ENCODE measurements at places on chromosomes 4 and X. TPM values are rescaled to one million over a fixed set of nuclear protein-coding genes. Genes with fewer than 3 reads are reported as not detected.

- no peaks in the 10 kb centered on the region for H3K4me1 ChIP-seq
- no peak overlapping the region for H3K4me3 ChIP-seq
- H3K27me3 ChIP-seq, result no peaks in the 10 kb centered on the region
- H3K36me3 ChIP-seq, result no peaks in the 10 kb centered on the region
- H3K27ac ChIP-seq, result no peak overlapping the region
- no peak for DNase-seq
Measured at GRCh38 chr4:34851411-34851810, 1392.9 kb downstream of the ARAP2 start.

GRCh38 chr4:164935363-164935762, 42.1 kb downstream of the TRIM61 start:
- no peak overlapping the region for H3K27ac ChIP-seq
- H3K36me3 ChIP-seq, result no peaks in the 10 kb centered on the region
- DNase-seq, result no peak
- H3K27me3 ChIP-seq, result no peaks in the 10 kb centered on the region
- H3K4me3 ChIP-seq, result no peak overlapping the region
- no peaks in the 10 kb centered on the region for H3K4me1 ChIP-seq

- no peak overlapping the region for H3K4me3 ChIP-seq
- no peak overlapping the region for H3K27ac ChIP-seq
- peaks cover 83% of the 10 kb centered on the region for H3K36me3 ChIP-seq
- H3K27me3 ChIP-seq, result no peaks in the 10 kb centered on the region
- DNase-seq, result no peak
Measured at GRCh38 chr4:6616087-6616995, 24.1 kb upstream of the MRFAP1 start.

- no peaks in the 10 kb centered on the region for H3K36me3 ChIP-seq
- no peak overlapping the region for H3K27ac ChIP-seq
- H3K4me1 ChIP-seq, result no peaks in the 10 kb centered on the region
Measured at GRCh38 chrX:41116948-41117347, 31.7 kb downstream of the USP9X start.

GRCh38 chr4:15982842-15983524, 20.0 kb upstream of the FGFBP2 start:
- DNase-seq, result no peak
- H3K4me1 ChIP-seq, result peaks cover 6% of the 10 kb centered on the region
- no peak overlapping the region for H3K4me3 ChIP-seq
- no peaks in the 10 kb centered on the region for H3K36me3 ChIP-seq
- no peaks in the 10 kb centered on the region for H3K27me3 ChIP-seq

DNA sequence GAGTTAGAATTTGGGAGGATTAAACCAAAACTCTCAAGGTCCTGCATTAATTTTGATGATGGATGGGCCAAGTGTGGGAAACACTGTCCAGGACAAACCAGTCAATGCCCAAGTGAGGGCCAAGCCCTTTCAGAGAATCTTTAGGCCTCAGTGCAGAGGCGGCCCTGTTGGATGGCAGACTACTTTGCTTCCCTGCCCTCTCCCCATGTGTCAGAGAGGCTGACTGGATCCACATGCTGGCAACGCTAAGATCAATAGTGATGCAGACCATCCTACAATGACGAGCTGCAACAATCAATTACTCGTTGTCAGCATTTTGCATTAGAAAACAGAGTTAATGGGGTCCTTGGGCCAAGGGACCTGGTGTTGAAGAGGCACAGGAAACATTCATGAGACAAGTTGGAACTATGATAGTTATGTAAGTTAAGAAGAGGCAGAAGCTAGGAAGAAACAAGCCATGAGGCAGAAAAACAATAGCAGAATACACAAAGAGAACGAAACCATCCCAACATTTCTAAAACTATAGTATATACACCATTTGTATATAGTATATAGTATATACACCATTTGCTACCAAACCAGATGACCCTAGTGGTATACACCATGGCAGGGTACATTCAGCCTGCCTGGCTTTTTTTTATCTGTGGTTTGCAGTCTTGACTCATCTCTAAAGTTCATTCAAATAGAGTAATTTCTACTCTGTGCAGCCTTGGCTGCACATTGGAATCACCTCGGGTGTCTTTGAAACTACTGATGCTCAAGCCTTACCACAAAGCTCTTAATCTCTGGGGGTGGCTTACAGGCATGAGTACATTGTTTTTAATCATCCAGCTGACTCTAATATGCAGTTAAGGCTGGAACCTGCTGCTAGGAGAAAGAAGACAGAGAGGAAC, 147.7 kb upstream of the GYPA start:
- no peaks in the 10 kb centered on the region for H3K36me3 ChIP-seq
- H3K27ac ChIP-seq, result no peak overlapping the region
- DNase-seq, result no peak
- no peaks in the 10 kb centered on the region for H3K4me1 ChIP-seq
- H3K4me3 ChIP-seq, result no peak overlapping the region
- no peaks in the 10 kb centered on the region for H3K27me3 ChIP-seq

RHOXF1 gene
- 0.18 TPM for polyA plus RNA-seq

RPL9 gene
- 828 TPM for polyA plus RNA-seq

APLN gene
- polyA plus RNA-seq, result not detected

DMD gene
- polyA plus RNA-seq, result not detected

All from CD14-positive monocyte (primary cell).